ENCODE measurements at places on chromosomes 6 and 20. TPM values are rescaled to one million over a fixed set of nuclear protein-coding genes. Genes with fewer than 3 reads are reported as not detected.

GSTA2 gene
- not detected for total RNA-seq

PPP1R14C gene
- 1.8 TPM for total RNA-seq

DNA sequence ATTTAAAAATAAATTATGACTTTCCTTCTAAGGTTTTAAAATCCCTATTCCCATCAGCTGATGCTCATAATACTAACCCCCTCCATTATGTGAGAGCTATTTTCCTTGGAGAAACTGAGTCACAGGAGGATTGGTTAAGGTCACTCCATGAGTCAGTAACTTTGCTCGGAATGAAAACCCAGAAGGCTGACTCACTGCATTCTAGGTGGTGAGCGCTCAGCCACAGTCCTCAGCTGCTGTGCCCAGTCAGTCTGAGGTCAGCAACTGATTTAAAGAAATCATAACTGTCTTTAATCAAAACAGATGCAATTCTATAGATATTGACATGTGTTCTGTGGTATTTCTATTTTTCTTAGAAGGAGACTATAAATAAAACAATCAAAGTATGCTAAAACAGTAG is 359.2 kb downstream of the GJA1 start:
- peak; percentile 1 for DNase-seq

- no peak for DNase-seq
Measured at GRCh38 chr20:49275216-49275615, 2.6 kb downstream of the ZNFX1 start.

GRCh38 chr6:93393554-93394074 is 25.7 kb downstream of the EPHA7 start:
- no peak for DNase-seq

PDCD2 gene
- total RNA-seq = 99.4 TPM

PAQR8 gene
- total RNA-seq = 14.6 TPM
